ENCODE measurements at places on chromosomes 6 and 20. TPM values are rescaled to one million over a fixed set of nuclear protein-coding genes. Genes with fewer than 3 reads are reported as not detected.

The FAM83C gene
- total RNA-seq = not detected

The VGLL2 gene
- total RNA-seq = not detected

GRCh38 chr20:24698706-24699206 lies 229.3 kb downstream of the SYNDIG1 start:
- no peaks in the 10 kb centered on the region for H3K36me3 ChIP-seq
- no peaks in the 10 kb centered on the region for H3K4me1 ChIP-seq
- H3K27ac ChIP-seq = no peak overlapping the region
- H3K27me3 ChIP-seq = no peaks in the 10 kb centered on the region

GRCh38 chr20:40991181-40991889 lies 37.3 kb upstream of the TOP1 start:
- H3K27me3 ChIP-seq = no peaks in the 10 kb centered on the region
- H3K4me1 ChIP-seq = peaks cover 28% of the 10 kb centered on the region
- H3K4me3 ChIP-seq = no peak overlapping the region
- H3K27ac ChIP-seq = no peak overlapping the region
- DNase-seq = no peak

DNA sequence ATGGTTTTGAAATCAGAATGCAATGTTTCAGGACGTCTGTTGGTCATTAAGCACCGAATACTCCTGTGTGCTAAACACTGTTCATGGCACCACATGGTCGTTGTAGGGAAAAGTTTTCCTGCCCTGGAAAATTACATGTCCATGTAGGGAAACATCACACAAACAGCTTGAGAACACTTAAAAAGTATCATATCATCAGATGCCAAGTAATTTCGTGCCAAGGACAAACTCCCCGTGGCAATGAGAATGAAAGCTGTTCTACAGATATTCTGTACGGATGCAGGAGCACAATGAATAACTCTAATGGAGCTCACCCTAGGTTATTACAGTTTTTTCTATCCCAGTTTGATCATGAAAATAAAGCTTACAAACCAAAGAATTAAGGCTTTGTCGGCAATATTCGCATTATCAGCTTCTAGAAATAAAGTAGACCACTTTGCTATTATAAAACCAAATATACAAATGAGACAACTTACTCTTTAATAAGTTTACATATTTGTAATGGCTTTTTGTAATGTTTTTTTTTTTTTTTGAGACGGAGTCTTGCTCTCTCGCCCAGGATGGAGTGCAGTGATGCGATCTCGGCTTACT lies 4.6 kb upstream of the DST start:
- H3K27me3 ChIP-seq = no peaks in the 10 kb centered on the region
- DNase-seq = no peak
- H3K4me1 ChIP-seq = no peaks in the 10 kb centered on the region
- H3K27ac ChIP-seq = no peak overlapping the region
- H3K4me3 ChIP-seq = no peak overlapping the region
- H3K36me3 ChIP-seq = no peaks in the 10 kb centered on the region

- H3K27ac ChIP-seq = no peak overlapping the region
- H3K36me3 ChIP-seq = no peaks in the 10 kb centered on the region
- no peaks in the 10 kb centered on the region for H3K4me1 ChIP-seq
- H3K4me3 ChIP-seq = no peak overlapping the region
- no peaks in the 10 kb centered on the region for H3K27me3 ChIP-seq
- DNase-seq = no peak
Measured at GRCh38 chr6:27426045-27426620, 37.6 kb downstream of the ZNF391 start.

- no peak for DNase-seq
- no peaks in the 10 kb centered on the region for H3K27me3 ChIP-seq
- no peak overlapping the region for H3K27ac ChIP-seq
- no peaks in the 10 kb centered on the region for H3K36me3 ChIP-seq
- no peaks in the 10 kb centered on the region for H3K4me1 ChIP-seq
Measured at GRCh38 chr6:163923658-163924411, 509.3 kb downstream of the QKI start.

DNA sequence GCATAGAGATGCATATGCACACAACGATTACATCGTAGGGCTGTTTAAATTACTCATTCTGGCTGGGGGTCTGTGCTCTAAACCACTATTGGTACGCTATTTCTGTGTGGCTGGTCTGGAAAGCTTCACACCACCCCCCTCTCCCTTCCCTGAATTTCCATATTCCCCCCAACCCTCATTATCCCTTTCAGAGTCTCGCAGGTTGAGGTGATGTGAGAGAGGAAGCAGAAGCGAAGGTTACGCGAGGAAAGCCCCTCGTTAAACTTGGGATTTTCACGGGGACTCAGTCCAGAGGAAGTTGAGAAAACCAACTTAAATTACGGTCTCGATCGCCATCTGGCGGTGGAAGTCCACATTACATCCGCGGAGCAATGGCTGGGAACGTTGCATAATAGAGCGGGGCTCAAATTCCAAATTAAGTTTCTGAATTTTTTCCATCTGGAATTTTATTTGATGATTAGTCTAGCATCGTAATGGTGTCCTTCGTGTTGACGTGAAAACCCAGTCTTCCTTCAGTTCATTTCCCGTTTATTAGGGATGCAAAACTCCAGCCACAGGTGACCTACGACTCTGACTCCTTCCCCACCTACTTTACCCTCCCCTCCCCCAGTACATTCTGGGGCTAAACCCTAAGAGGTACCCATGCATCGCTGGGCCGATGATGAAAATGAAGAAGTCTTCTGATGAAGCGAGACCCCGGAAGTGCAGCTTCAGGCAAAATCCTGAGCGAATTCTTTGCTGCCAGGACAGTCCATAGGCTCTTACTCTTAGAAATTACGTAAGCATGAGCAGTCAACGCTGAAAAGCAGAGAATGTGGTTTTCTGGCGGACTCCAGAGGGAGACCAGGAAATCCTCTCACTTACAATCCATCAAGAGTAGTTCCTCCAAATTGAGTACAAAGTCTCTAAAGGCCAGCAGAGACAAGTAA lies 19.7 kb downstream of the HLA-DOB start:
- DNase-seq = peak; percentile 77
- no peak overlapping the region for H3K27ac ChIP-seq
- H3K4me3 ChIP-seq = peak overlapping the region; percentile 14
- H3K36me3 ChIP-seq = no peaks in the 10 kb centered on the region
- peaks cover 14% of the 10 kb centered on the region for H3K27me3 ChIP-seq

DNA sequence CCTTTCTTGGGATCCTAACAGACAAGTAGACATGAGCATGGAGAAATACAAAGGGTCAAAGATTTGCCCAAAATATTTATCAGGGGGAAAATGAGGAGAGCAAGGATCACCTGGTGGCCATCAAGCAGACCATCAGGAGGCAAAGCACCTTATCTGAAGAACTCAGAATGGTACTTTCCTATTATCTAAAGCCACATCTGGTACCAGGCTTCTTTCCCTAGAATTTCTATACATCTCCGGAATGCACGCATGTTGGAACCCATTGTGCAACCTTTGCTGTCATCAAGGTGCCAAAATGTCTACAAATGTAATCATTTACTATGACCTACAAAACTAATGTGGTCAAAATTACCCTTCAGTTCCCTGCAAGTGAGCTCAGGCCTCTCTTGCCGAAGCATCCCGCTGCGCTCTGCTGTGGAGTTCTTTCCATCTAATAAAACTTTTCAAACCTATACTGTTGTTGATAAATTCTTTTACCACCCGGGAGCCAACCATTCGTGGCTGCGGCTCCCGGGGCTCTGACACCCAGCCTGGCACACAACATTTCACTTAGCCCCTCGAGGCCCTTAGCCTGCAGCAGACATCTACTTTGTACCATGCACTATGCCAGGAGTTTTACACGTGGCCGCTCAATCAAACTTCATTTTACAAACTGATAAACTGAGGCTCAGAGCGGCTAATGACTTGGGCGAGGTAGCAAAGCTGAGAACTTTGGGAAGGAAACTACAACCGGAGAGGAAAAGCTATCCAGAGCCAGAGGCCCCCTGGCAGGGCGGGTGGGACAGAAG lies 3.8 kb upstream of the CPXM1 start:
- no peak overlapping the region for H3K4me3 ChIP-seq
- no peaks in the 10 kb centered on the region for H3K36me3 ChIP-seq
- H3K4me1 ChIP-seq = peaks cover 21% of the 10 kb centered on the region
- DNase-seq = no peak

Data from CD4-positive, alpha-beta T cell (primary cell).